Stimulated activated CD8-positive, alpha-beta memory T cell treated with anti-CD3 and anti-CD28 coated beads, Interleukin-15, amount 100 ng/mL, for 24 hours (primary cell): ENCODE measurements at places on chromosomes 4 and X.

- no peak for DNase-seq
These were observed 132.3 kb downstream of the ZNF330 start for GRCh38 chr4:141352909-141353525.

- no peak for DNase-seq
These were observed 67.4 kb downstream of the ZAR1 start for GRCh38 chr4:48557478-48557877.

DNA sequence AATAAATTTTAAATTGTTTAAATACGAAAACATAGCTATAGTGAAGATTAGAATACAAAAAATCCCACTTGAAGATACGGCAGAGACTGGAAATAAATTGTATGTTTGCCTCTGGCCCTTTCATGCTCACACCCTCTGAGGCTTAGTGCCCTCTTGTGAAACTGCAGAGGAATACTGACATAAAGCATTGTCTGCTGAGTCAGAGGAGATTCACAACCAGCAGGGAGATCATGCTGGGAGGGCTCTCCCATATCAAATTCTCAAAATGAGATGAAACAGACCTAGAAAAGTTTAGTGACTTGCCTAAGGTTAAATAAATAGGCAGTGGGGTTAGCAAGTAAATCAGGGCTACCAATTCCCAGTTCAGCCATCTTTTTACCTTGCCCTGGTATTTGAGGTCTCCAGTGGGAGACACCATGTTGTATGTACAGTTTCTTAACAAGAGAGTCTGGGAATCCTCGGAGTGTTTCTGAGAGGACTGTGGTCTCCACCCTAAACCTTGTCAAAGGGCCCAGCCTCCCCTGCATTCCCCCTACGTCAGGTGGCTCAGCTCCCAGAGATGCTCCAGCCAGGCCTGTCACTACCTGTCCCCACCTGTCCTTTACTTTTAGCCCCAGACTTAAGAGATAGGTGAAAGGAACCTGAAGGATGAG is 581.4 kb upstream of the DIPK2B start:
- DNase-seq: no peak

DNA sequence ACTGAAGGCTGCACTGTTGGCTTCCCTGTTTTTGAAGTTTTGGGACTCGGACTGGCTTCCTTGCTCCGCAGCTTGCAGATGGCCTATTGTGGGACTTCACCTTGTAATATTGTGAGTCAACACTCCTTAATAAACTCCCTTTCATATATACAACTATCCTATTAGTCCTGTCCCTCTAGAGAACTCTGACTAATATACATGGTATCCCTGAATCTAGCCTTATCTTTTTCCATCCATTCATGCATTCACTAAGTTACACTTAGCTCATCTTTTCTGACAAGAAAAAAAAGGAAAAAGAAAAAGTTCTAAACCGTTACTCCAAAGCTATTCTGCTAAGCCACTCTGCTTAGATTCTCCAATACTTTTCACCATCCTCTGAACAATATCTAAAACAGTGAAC is 1260.2 kb upstream of the PCDH7 start:
- DNase-seq: no peak

GRCh38 chr4:133812954-133813353 is 388.6 kb downstream of the PABPC4L start:
- DNase-seq: no peak

GRCh38 chrX:103585411-103586313 is at the start of gene TCEAL4:
Gene TCEAL4 (plus strand): TSS chrX:103585515. CDS start chrX:103586676, 1,161 bp downstream.
- no peak for DNase-seq

GRCh38 chr4:147831551-147832171 is 99.8 kb downstream of the ARHGAP10 start:
- DNase-seq: no peak

DNA sequence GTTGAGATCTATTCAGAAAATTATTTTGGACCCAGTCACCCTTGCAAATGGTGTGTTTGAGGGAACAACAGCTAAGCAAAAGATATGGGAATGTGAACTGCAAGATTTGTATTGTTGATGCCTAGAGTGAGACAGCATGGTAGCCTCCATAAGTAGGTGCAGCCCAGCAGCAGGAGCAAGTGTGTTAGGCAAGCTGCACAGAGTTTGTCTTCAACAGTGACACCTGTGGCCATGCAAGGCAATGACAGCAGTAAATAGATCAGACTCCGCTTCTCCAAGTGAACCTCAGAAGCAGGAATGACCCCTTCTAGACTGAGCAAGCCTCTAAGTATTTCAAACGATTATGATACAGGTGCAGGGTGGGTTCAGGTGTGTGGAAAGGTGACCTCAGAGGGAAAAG is 133.4 kb upstream of the MSX1 start:
- DNase-seq: no peak

- DNase-seq: no peak
These were observed 186.0 kb upstream of the FRMPD4 start for GRCh38 chrX:11952176-11952720.

DNA sequence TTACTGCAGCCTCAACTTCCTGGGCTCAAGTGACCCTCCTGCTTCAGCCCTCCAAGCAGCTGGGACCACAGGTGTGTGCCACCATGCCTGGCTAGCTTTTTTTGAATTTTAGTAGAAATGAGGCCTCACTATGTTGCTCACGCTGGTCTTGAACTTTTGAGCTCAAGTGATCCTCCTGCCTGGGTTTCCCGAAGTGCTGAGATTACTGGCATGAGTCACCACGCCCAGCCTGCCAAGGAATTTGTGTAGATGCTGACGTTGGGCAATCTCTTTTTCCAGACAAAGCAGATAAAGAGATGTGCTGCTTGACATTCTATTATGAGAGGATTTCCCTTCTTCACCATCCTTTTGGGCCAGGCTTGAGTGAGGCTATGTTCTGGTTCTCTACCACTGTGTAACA is 254.5 kb upstream of the RPS6KA3 start:
- DNase-seq: no peak

DNA sequence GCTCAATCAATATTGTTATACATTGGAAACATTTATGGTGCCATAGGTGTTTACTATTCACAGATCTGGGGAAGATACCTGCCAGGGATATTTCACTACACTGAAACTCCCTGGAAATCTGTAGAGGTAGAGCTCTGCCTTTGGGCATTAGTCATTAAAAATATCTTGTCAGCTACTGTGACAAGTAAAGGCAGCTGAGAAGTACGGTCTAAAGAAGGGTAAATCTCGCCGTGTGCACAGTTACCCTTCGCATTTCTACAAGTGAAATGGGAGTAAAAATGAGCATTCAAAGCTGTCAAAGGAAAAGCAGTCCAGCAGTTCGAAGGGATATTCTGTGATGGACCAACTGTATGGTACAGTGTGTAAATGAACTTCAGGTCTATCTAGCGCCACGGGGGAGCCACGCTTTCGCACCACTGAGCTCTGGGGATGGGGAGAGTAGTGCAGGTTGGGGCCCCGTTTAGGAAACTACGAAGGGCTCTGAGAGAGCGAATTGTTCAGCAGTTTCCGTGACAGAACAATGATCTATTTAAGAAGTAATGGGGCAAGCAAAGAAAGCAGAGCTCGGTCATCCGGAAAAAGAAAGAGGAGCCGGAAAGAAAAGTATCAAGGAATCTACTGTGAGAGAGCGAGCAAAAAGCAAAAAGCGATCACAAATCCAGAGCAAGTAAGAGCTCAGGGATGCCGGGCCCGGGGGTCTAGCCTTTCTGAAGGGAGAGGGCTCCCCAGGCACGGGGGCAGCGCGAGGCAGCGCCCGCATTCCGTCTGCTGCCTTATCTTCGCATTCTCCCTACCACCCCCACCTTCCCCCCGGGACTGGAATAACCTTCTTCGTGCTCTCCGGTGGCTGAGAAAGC is 646 bp downstream of the TIGD4 start:
- no peak for DNase-seq

DNA sequence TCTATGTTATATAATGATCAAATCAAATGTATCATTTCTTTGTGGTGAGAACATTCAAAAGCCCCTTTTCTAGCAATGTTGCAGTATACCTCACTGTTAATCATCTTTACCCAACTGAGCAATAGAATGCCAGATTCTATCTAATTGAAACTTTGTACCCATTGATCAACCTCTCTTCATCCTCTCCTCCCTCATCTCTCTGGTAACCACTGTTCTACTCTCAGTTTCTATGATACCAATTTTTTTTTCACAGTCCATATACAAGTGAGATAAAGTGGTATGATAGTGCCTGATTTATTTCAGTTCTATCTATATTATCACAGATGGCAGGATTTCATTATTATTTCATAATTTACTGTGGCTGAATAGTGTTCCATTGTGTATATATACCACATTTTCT is 209.8 kb downstream of the SPCS3 start:
- no peak for DNase-seq

- DNase-seq: no peak
These were observed 169.7 kb downstream of the FRMPD4 start for GRCh38 chrX:12307961-12308360.

DNA sequence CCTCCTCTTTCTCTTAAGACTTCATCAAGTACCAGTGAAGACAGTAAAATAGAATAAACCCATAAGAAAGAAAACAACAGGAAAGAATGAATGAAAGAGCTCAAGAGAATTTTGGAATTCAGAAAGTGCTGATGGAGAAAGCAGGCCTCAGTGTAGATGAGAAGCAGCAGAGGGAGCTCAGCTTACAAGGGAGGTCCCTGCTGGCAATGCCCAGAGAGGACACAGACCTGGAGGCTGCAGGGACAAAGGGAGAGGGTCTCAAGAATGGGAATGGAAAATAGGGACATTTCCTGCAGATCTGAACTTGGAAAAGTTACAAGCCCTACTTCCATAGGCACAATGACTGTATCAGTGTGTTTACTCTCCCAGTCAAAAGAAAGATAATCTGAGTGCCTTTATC is 64.5 kb upstream of the MAGEA10 start:
- no peak for DNase-seq
